Mesendoderm (in vitro differentiated cells): ENCODE measurements at places on chromosomes 11 and 22.

DNA sequence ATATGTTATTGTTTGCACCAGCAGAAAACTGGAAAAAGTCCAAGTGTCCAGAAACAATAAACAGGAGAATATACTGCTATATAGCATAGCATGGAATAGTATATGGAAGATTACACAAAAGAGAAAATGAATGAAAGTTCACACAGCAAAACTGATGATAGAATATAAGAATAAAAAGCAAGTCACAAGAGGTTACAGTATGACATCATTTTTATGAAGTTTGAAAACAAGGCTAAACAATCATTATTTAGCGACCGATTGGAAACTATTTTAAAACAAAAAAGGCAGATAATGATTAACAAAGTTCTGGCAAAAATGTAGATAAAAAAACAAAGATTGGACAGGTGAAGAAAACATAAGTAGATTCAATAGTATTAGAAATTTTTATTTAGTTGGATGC is 47.1 kb downstream of the SOX6 start:
- no peak for DNase-seq

- DNase-seq: no peak
Observed at GRCh38 chr22:27088026-27088425, 430.6 kb downstream of the MIAT start.

GRCh38 chr22:42080287-42080686 is 787 bp downstream of the SMDT1 start:
- DNase-seq: peak; percentile 25

- no peak for DNase-seq
Observed at GRCh38 chr11:27553186-27553585, 46.6 kb upstream of the LIN7C start.

DNA sequence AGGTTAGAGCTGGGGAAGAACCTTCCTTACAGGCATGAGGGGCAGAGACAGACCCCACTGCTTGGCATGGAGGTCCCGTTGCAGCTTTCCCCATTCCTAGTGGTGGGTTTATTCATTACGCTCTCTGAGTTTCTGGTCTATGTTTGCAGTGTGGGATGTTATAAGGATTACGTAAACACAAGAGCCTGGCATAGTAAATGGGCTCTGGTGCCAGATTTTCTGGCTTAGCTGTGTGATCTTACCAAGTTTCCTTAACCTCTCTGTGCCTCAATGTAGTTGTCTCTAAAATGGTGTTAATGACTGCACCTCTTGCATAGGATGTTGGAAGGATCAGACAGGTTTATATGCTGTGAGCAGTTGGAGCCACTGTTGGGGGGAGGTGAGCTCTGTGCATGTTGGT is 15.1 kb downstream of the DTX4 start:
- no peak for DNase-seq

DNA sequence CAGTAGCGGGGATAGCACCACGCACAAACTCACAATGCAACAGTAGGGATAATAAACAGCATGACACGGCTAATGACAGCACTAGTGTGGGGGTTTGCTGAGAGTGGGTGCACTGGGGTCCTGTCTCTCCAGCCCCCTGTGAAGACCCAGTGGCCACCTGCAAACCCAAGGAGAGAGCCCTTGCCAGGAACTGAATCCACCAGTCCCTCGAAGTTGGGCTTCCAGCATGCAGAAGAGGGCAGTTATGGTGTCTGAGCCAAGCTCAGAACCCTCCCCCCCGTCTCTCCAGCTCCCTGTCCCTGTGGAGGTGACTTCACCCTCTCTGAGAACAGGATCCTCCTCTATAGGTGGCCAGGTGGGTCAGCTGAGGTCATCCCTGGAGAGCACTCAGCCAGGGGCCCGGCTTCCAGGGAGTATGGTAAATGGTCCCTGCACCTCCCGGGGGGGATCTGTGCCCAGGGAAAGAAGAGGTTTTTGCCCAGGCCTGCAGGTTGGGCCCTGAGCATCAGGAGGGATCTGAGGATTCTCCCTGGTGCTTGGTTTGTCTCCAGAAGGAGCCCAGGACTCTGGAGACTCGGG is 86.3 kb upstream of the PRR5 start:
- DNase-seq: no peak

GRCh38 chr11:11816511-11817314 is 25.1 kb upstream of the USP47 start:
- DNase-seq: peak; percentile 16

DNA sequence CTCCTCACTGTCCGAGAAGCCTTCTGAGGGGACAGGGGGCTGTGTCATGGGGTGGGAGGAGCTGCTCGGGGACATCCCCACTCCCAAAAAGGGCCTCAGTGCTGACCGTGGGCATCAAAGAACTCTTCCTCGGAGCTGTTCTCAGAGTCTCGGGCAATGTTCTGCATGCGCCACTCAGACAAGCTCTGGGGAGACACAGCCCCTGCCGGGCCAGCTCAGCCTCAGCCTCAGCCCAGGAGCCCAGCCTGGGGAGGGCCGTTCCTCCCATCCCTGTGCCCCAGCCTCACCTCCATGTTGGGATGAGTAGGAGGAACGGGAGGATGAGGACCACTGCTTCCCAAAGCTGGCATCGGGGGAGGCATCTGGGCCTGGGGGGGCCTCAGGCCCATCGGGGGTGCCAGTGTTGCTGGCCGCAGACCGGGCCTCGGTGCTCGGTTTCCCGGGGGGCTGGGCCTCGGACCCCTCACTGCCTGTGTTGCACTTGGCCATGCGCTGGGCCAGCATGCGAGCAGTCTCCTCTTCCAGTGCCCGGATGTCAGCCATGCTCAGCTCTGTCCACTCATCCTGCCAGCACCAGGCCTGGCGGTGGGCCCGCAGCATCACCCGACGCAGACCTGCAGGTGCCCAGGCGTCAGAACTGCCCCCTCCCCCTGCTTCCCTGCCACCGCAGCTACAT is 5.2 kb downstream of the PITPNM1 start:
- DNase-seq: no peak

DNA sequence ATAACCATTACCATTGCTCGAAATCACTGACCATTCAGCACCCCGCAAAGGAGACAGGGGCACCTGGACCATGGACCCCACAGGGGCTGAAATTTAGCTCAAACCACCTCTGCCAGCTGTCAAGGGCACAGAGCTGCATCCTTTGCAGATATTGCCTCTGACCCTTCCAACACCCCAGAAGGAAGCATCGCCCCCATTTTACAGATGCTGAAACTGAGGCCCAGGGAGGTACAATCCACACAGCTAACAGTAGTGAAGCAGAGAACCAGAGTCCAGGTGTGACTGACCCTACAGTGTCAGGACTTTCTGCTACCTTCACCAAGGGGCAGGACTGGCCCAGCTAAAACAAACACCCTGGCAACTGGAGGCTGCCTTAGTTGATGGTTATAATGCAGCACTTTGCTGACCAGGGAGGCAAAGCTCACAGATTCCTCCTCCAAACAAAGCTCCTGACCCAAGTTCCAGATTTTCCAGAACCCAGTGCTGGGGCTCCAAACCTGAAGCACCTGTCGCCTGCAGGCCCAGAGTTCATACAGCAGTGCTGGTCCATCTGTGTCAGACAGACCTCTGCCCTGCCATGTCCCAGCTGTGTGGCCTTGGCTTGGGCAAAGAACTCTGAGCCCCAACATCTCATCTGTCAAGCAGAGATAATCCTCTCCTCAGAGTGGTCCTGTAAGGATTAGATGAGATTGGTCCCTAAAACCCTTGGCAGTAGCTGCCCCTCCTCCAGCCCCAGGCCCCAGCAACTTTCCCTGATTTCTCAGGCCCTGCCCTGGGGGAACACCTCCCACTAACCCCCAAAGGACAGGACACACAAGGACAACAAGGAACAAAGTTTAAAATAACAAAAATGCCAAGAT is 15.2 kb upstream of the ARAP1 start:
- DNase-seq: no peak

DNA sequence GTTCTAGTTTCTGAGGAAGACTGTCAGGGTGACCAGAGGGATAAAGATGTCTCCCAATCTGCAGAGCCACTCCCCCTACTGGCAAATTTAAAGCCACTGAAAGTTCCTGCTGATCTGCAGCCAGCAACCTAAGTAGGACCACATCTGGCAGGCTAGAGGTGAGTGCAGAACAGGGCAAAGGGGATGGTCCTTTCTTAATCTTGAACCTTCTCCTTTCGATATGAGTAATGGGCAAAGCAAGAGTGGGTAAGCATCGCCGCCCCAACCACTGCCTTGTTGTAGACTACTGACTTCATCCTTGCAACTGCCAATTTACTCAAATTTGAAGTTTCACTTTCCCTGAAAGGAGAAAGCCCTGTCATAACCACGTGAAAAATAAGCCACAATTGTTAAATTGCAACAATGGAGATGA is 30.7 kb downstream of the SCUBE2 start:
- peak; percentile 75 for DNase-seq

GRCh38 chr11:1879941-1880720 is 11.6 kb downstream of the PRR33 start:
- DNase-seq: no peak

DNA sequence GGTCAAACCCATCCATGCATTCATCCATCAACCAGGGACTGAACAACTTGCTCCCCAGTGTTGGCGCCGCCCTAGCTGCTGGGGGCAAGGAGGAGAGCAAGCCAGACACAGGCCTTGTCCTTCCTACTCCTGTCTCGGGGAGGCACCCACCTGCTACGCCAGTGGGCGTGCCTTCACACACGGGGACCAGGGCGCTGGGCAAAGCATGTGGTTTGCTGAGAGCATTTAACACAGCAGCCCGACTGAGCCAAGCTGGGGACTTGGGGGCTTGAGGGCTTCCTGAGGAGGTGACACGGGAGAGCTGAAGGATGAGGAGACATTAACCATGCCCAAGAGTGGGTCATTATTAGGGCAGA is 30.6 kb downstream of the CACNA1I start:
- no peak for DNase-seq

DNA sequence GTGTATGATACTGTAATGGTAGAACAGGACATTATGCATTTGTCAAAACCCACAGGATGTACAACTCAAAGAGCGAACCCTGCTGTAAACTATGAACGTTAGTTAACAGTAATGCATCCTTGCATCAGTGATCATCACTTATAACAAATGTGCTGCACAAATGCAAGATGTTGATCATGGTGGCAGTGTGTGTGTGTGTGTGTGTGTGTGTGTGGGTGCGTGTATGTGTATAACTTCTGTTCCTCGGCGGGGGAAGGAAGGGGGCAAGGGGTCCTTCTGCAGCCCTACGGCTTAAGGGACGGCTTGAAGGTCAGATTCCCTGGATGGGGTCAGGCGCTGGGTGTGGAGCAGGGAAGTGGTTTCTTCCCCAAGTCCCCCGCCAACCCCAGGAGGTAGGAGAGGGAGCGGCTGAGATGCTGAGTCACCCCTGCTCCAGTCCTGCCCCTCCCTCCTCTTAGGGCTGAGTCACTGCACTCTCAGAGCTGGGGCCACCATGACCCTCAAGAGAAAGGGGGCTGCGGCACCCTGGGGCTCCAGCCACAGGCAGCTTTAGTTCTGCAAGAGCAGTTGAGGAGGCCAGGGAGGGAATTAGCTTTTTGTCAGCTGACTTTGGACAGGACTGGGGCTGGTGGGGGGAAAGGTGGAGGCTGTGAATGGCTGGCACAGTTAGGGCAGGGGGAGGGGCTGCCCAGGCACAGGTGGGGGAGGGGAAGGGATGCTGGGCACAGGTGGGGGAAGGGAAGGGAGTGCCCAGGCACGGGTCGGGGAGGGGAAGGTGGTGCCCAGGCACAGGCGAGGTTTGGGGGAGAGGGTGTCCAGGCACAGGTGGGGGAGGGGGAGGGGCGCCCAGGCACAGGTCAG is 8.8 kb upstream of the CTSD start:
- DNase-seq: peak; percentile 90

- no peak for DNase-seq
Observed at GRCh38 chr22:46076651-46077339, 73.5 kb upstream of the PPARA start.

- peak; percentile 52 for DNase-seq
Observed at GRCh38 chr11:120314861-120315260, 10.2 kb upstream of the TLCD5 start.

DNA sequence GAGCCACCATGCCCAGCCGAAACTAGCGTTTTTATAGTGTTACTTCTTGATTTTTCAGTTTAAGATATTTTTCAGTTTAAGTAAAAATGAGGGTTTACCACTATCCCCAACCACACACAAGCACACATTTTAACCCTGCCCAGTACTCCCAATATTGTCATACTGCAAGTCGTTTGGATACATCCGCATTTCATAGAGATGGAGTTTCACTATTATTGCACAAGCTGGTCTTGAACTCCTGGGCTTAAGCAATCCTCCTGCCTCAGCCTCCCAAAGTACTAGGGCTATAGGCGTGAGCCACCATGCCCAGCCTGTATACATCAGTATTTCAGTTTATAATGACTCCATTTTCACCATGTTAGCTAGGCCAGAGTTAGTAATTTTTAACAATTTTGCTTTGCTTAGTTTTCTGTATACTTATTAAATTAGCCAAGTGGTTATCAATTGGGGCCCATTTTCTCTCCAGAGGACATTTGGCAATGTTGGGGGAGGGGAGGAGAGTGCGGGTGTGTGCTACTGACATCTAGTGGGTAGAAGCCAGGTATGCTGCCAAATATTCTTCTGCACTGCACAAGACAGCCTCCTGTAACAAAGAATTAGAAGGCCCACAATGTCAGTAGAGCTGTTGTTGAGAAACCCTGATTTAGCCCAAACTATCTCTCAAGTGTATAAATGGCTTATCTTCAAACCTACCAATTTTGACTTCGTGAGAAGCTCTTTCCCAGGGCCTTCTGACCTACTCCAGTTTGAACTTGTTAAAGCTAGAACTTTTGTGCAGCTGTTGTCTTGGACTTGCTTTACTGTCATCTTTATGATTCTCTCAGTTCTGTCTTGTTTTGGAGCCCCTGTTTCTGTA is 7.3 kb downstream of the USP47 start:
- peak; percentile 88 for DNase-seq

GRCh38 chr22:39343259-39344045 is 6.3 kb upstream of the SYNGR1 start:
- DNase-seq: peak; percentile 78

DNA sequence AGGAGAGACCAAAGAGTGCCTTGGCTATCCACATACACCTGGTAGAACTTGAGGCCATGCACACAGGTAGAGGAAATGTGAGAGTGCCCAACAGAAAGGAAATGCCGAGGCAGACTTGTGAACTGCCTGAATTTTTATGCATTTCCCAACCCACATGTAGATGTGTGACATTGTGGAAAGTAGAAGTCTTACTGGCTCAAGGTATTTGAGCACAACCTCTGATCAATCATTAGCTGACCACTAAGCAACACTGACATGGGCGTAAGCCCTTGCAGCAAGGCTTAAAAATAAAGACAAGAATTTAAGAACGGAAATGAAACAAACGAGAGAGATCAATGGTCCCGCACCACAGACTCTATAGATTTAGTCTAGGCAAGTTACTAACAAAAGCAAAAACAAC is 62.6 kb downstream of the POLD3 start:
- DNase-seq: no peak
